ENCODE measurements at places on chromosomes 7 and 10.

GRCh38 chr10:86486856-86487255 lies 34.7 kb downstream of the WAPL start:
- DNase-seq: no peak

DNA sequence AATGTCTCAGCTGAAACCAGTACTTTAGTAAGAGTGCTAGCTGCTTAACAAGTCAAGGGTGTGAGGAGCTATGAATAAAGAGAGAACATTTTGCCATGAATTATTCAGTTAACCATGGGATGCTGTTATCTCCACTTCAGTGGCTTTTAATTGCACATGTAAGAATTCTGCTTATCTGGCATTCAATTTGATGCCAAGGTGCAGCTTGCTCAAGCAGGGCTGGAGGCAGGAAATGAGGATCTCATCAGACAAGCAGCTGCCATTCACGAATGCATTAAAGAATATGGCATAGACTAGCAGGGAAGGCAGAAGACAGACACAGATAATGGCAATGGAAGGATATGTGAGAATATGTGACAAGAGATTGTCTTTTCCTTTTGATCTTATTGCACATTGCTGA lies 697.8 kb downstream of the NRG3 start:
- DNase-seq: no peak

DNA sequence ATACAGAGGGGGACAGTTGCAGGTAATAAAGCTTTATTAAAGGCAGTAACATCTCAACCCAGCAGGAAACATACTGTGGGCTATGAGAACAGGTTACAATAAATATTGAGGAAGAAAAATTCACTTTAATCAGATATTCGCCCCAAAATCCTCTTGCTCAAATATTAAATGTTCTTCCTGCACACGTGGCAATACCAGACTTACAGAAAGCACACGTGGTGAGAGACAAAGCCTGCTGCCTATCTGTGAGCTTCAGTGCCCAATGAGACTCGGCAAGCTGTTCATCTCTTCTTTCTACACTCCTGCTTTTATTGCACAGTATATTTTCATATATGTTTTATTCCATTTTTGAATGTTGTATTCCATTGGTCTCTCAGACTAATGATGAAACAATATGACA lies 113.2 kb downstream of the OR13A1 start:
- no peak for DNase-seq

GRCh38 chr10:13724484-13724883 lies 137.7 kb downstream of the PRPF18 start:
- no peak for DNase-seq

GRCh38 chr7:133635541-133635940 lies 382.7 kb downstream of the EXOC4 start:
- DNase-seq: no peak

DNA sequence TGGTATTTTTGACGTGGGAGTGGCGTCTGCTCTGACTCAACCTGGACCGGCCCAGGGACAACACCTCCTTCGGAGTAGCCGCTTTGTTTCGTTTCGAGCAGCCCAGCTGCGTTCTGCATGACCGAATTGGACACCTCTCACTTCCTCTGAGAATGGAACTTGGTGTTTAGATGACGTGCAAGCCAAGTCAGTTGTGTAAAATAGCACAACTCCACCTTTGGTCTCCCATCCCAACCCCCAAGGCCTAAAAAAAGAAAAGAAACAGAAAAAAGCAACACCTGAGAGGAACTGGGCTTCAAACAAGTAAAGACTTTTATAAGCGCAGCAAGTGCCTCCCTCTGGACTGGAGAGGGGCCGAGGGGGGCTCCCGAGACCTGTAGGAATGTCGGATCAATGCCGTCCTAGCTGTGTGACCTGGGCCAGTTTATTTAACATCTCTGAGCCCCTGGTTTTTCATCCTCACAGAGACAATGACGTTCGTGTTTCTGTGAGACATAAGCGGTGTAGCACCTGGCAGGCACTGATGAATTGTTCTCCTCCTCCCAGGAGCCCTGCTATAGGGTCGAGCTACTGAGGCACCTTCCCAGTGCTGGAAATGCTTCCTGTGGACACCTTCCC lies 52.0 kb upstream of the SMNDC1 start:
- no peak for DNase-seq

- no peak for DNase-seq
Observed at GRCh38 chr7:37781156-37781555, 67.2 kb upstream of the NME8 start.

DNA sequence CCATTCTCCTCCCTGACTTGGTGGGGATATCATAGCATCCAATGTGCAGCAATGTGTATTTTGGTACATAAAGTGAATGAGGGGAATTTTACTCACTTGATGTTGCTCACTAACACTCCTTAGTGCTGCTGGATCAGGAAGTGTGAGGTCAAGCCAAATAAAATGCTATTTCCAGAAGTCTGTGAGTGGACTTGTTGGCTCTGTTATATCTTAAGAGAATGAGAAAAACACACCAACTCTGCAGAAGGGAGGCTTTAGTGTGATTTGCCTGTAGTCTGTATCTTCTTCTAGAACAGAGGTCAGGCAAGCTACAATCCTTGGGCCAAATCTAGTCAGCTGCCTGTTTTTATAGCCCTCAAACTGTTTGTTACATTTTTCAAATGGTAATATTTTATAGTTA lies 154.3 kb downstream of the POLR1F start:
- DNase-seq: no peak

DNA sequence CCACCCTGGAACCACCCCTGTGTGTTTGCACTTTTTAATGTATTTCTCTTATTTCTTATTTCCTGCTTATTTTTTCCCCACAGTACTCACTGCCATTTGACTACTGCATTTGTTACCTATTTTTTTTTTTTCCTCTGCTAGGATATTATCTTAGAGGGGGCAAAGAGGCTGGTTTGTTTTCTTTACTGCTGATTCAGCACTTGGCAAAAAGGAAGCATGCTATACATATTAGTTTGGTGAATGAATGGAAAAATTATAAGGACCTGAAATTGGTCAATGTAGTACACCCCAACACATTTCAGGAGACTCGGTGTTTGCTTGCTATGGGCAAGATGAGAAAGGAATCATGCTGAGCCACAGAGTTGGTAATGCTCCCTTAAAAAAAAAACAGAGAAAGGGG lies 193.5 kb downstream of the SORCS3 start:
- no peak for DNase-seq

Measured in stimulated activated CD4-positive, alpha-beta T cell treated with anti-CD3 and anti-CD28 coated beads, Interleukin-1b, Interleukin-23, amount 100 ng/mL, for 1 hour (primary cell).